Substantia nigra (tissue), 51 donors: ENCODE measurements at places on chromosomes 1 and 21.

DNA sequence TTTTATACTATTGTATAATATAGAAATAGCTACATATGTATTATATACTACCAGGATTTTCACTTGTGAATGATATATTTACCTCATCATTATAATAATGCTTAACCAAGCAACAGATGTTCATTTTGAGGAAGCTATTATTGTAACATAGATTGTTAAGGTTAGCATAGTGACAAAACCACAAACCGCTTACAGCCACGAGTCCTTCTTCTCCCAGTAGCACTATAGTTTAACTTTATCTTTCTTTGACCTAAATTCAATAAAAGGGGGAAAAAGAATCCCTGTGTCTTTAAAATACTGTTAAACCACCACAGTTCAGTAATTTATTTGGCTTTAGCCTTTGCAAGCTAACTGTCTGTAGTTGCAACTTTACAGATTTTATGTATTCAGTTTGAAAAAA, 1039.4 kb upstream of the B3GALT2 start:
- no peak for DNase-seq

DNA sequence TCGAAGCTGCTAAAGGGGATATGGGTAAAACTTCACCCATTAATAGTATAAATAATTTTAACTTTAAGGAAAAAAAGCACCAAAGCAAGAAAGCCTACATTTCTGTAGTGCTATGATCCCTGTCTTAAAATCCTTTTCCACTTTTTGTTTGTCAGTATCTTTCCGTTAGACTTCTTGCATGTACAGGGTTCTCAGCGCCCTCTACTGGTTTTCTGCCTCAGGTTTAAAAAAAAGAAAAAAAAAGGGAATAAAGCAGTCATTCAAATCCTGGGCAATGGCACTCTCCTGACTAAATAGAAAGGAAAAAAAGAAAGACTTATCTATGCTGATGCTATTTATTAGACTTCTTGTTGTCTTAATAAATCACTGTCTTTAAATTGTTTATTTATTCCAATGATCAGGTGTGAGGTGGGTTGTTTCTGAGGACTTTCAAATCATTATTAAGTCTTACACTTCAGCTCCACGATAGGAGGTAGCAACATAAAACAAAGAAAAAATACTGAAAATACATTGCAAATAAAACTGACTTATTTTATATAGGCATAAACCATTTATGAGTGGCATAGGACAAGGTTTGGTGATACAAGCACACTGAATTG, 475.4 kb upstream of the NR5A2 start:
- peak; percentile 20 for DNase-seq

- DNase-seq: no peak
Observed at GRCh38 chr1:170071378-170071777, 3.1 kb downstream of the KIFAP3 start.

DNA sequence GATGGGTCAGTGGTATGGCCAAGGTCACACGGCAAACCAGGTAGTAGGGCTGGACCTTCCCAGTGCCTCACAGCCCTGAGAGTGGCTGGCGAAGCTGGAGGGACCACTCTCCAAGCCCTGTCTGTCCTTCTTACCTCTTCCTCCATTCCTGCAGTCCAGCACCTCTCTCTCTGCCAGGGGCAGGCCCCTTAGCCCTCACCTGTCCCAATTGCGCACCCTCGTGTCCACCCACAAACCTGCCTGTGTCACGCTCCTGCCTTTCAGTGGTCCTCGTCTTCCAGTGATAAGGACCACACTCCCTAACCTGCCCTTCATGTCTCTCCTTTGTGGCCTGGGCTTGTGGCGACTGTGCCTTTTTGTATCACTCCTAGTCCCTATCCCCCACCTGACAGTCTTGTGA, 3.4 kb downstream of the PODN start:
- no peak for DNase-seq

DNA sequence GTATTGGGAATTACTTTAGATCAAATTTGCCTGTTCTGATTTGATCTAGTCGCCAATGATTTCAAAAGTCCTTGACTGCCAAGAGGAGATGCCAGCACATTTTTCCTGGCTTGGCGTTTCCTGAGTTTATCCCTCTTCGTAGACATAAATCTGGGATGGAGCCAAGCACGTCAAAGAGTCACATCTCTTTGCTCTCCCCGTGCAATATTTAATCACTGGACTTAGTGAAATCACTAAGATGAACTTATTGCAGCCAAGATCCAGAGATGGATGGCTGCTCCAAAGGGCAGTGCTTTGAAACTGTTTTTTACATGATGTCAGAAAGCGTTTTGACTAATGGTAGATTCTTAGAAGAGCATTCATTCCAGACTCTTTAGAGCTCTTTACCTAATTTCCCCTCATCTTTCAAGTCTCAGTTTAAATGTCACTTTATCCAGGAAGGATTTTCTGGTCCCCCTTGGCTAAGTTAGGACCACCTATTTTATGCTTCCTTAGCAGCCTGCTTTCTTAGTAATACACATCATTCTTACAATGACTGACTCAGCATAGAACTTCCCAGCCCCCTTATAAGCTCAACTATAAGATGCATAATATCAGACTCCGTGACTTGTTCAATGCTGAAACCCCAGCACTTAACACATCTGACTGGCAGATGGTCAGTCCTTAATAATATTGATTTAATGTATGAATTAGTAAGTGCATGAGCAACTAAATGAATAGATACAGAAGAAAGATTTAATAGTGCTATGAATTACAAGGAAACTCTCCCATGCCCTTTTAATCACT, 94.4 kb upstream of the GREM2 start:
- no peak for DNase-seq

- DNase-seq: no peak
Observed at GRCh38 chr1:213381572-213382084, 330.6 kb downstream of the RPS6KC1 start.

DNA sequence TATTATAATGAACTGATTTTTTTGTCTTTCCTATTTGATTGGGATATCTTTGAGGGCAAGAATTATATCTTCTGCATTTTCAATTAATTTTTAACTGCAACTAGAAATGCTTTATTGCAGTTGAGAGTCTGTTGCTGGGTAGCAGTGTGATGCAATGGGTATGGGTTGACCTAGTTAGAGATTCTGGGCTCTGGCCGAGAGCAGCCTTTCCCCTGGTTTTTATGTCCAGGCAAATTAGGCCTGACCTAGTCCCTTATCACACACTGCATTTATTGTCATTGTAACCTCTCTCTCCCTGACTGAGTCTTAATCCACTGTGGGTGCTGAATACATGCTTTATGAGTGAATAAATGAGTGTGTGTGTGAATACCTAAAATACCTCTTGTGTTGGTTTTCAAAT, 206.4 kb upstream of the PTGFR start:
- no peak for DNase-seq

GRCh38 chr1:4965346-4966075, 311.1 kb downstream of the AJAP1 start:
- no peak for DNase-seq

- DNase-seq: no peak
Observed at GRCh38 chr1:85278853-85279314, 2.5 kb upstream of the BCL10 start.

DNA sequence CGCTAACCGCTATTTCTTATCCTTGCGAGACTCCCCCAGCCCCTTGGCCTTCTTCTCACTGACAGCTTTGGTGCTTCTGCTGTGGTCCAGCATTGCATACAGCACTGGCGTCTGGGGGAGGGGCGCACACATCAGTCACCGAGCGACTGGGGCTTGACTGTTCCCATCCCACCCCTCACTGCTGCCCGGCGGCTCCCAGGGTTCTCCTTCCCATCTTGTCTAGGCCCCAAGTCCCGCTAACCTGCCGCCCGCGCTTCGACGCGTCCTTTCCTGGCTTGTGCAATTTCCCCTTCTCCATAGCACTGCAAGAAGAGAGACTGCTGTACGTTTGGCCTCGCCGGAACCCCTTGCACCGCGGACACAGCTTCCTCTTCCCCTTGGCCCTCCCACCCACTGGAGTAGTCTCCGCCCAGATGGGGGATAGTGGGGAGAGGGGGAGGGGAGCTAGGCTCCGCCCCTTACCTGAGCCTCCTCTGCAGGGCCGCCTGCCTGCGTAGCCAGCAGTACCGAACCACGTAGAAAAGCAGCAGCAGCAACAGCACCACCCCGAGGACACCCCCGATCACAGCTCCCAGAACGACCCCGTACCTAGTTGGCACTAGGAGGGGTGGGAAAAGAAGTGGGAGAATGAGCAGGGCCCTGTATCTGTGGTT, 3.8 kb downstream of the MPZ start:
- DNase-seq: peak; percentile 42

DNA sequence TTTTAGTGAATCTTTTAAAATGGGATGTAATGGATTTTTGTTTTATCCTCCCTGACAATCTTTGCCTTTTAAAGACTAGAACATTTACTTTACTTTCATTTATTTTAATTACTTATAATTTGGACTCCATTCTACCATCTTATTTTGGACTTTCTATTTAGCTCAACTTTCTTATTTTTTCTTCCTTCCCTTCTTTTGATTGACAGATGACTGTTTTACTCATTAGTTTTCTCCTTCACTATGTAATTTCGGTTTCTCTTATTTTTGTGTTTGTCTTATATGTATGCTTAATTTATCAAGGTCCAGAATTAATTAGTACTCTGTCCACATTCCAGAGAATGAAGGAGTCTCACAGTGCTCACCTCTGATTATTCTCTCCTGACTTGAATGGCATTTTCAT, 109.9 kb downstream of the PCBP3 start:
- DNase-seq: no peak

DNA sequence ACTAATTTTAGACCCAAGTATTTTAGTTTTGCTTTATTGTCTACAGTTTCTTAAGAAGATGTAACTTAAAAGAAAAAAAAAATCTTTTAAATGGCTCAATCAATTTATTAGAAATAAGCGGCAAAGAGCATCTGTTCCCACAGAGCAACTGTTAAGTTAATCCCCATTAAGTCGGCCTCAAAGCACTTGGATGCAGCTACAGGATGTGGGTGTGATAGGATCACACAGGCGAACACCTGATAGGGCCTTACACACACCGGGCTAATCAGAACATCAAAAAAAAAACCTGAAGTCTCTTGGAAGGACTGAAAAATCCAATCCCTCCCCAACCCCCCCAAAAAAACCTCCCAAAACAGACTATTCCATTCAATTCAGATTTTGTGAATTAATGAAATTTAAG, 23.0 kb downstream of the APP start:
- DNase-seq: no peak

DNA sequence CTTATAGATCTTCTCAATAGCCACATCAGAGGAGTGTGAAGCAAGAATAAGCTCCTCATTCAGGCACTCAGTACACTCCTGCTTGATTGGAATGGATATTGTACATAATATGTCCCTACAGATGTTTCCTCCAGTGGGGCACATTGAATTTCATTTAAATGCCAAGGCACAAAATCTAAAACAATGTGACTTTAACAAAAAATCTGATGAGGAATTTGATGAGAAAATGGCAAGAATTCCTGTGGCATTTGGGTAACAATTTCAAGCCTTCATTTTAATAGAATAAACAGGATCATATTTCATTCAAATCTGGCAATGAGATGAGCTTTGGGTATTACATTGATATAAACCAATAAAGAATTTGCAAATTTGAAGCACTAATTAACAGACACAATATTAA, 307.7 kb upstream of the PKN2 start:
- DNase-seq: no peak

DNA sequence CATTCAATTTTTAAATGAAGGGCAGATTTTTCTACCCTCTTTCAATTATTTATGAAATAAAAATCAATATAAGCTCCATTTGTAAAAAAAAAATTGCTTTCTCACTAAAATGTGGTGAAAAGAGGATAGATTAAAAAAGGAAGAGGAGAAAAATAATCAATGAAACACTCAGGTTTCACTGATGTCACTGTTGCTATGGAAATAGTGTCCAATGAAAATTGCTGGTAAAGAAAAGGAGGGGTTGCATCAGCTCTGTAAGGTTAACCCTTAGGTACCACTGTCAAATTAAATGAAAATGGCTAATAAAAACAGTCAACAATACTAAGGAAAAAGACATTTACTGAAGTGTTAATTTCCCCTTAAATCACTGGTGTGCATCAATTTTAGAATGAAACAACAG, 91.6 kb upstream of the TTC39A start:
- DNase-seq: no peak

DNA sequence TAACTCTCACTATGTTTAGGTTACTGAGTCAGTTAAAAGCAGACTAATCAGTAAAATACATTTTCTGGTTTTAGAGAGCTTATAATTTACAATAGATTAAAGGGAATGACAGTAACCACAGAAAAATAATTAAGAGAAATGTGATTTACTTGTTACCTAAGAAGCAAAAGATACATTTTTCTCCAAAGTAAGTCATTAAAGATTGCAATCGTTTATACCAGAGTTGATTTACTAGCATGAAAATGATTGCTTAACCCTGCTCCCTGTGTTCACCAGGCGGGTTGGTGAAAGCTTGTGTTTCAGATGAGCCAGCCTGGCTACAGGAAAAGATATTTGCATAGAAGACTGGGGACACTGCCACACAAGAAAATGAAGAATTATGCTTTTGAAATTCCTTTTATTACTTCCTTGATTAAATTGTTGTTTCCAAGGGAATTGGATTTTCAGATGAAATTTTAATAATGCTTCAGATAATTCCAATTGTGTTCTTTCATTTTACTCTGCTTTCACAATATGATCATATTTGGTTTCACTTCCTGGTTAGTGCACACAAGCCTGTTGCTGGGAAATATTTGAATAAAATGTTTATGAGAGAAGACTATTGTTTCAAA, 27.9 kb downstream of the LRRC8B start:
- no peak for DNase-seq

- DNase-seq: no peak
Observed at GRCh38 chr1:29586991-29587745, 350.8 kb downstream of the PTPRU start.

- no peak for DNase-seq
Observed at GRCh38 chr1:197914510-197914909, 2.7 kb upstream of the LHX9 start.

- DNase-seq: no peak
Observed at GRCh38 chr1:172903581-172904220, 147.0 kb downstream of the TNFSF18 start.

GRCh38 chr1:183288583-183288982, 102.5 kb downstream of the LAMC2 start:
- no peak for DNase-seq

DNA sequence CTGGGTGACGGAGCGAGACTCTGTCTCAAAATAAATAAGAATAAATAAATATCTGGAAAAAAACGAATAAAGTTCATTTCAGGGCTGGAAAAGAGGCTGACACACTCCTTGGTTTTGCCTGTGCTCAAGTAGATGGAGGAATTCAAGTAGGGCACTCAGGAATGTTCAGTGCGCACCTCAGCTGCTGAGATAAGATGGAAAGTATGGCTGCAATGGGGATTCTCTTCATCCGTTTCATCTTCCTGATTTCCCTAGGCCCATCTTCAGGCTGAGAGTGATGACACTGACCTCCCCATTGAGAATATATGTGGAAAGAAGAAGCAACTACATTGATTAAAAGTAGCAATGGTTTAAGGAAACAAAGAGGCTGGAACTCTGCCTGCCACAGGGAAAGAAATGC, 130.5 kb upstream of the ZNF644 start:
- DNase-seq: no peak

DNA sequence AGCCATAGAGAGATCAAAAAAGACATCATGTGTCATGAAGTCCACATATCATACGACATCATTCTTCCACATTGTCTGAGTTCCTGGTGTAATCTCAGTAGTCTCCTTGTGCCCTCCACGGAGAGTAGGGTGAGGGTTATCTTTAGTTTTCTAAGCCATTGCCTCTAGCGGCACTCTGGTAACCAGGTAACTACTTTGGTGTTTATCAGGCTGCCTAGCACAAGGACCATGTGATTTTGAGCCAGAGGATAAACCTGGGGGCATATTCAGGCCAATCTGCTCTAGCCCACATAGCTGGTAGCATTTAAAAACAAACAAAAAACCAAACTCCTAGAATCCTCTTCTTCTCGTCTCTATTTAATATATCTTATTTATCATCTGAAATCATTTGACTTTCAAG, 147.4 kb downstream of the GDAP2 start:
- no peak for DNase-seq
